ENCODE measurements at places on chromosomes 16 and 17.

DNA sequence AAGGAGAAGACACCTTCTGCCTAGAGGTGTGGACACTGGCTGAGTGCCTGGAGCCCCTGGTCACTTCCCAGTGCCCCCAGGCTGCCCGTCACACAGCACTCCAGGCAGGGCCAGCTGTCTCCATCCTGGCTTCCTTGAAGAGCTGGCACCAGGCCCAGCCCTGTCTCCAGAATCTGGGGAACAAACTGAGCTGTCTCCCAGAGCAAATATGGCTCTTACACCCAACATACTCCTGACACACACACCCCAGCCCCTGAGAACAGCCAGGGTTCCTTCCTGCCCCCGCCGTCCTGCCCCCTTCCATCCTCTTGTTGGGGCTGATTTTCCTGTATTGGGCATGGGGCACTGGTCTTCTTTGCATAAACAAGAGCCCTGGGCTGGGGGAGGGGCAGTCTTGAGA is 9.1 kb downstream of the NHERF1 start:
- DNase-seq: no peak

GRCh38 chr16:4972938-4973587 is 14.9 kb downstream of the SEC14L5 start:
- no peak for DNase-seq

DNA sequence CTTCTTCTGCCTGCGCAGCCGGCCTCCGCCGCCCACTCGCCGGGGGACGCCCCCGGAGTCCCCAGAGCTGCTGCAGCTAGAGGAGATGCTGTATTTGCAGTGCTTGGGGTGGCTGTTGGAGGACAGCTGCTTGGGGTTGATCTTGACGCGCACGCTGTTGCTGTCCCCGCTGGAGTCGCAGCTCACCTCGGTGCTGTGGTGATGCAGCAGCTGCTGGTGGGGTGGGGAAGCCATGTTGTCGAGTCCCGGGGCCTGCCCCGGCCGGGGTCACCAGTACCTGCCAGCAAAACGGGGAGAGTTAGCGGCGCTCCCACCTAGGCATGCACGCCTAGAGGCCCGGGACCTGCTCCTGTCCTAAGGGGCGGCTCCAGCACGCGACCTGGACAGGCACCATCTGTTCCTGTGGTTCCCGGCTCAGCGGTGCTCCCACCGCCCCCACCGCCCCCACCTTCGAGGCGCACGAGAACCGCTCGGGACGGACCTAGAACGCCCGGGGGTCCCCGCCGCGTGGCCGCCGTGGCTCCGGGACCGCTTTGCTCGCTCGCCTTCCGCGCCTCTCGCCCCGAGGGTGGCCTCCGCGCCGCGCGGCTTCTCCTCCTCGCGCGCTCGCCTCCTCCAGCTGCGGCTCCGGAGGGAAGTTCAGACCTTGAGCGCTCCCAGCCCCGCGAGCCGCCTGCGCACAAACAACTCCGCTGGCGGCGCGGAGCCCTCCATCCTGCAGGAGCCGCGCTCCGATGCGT is 863 bp downstream of the ADCY9 start:
- DNase-seq: peak; percentile 25

- peak; percentile 86 for DNase-seq
Measured at GRCh38 chr16:30472328-30472942, at the start of gene ITGAL. ITGAL (plus strand) TSS chr16:30472742; CDS start chr16:30472838, 96 bp downstream.

- DNase-seq: no peak
Measured at GRCh38 chr17:79465011-79465680, 145.7 kb downstream of the RBFOX3 start.

DNA sequence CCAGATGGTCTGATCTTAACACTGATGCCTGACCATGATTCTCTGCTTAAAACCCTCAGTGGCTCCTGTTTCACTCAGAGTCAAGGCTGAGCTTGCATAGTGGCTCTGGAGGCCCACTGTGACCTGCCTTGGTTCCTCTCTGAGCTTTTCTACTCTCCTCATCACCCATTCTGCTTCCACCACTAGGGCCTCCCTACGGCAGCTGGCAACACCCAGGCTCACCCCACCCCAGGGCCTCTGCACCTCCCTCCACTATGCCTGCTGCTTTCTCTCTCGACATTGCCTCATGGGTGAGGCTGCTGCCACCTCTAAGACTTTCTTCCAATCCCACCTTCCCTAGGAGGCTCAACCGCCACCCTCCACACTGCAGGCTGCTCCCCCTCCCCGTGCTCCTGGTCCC is 127.6 kb downstream of the IRX3 start:
- no peak for DNase-seq

DNA sequence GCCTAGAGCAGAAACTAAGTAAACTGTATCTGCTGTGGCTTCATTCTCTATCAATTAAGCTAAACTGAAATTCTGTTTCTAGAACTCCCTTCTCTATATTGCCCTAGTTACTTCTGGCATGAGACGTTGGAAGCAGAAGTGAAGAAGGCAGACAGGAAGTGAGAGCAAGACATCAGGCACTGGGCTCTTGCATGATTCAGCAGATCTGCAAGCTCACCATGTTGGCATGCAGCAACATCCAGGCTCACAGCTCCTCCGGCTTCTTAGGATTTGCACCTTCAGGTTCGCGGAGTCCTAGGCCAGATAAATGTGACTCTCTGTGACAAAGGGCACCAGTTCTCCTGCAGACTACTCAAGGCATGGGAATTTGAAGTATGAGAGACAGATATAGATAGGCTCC is 148.3 kb downstream of the CDH8 start:
- no peak for DNase-seq

- no peak for DNase-seq
Measured at GRCh38 chr17:47207143-47208067, 1.7 kb upstream of the MYL4 start.

DNA sequence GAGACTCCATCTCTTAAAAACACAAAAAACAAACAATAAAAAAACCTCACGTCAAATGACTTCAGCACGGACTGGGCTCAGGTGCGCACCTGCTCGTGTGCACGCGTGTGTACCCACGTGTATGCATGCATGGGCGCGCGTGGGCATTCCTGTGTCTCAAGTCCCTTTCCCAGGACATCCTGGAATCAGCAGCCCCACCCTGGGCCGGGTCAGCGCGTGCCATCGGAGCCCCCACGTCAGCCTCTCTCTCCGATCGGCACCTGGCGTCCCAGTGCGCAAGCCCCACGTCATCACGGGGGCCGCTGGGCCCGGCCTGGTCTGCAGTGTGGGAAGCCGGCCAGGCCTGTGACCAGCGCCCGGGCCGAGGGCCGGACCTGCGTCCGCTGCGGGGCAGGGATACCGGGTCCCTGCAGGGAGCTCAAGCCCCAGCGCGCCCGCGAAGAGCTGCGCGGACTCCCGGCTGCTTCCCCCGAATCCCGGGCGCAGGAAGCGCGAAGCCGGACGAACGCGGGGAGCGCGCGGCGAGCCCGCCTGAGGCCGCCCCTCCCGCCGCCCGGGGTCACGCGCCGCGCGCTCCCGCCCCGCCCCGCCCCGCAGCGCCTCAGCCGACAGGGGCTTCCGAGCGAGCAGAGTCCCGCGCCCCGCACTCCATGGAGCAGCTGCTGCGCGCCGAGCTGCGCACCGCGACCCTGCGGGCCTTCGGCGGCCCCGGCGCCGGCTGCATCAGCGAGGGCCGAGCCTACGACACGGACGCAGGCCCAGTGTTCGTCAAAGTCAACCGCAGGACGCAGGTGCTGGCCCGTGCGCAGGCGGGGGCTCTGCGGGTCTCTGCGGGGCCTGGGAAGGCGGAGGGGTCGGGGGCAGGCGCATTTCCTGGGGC is at the start of gene FN3K:
FN3K (plus strand) TSS at position 629 of the 880 bp plus-strand sequence; CDS start at position 651, 22 bp downstream.
- DNase-seq: no peak

GRCh38 chr16:65119901-65120401 is 1.9 kb downstream of the CDH11 start:
- DNase-seq: no peak

DNA sequence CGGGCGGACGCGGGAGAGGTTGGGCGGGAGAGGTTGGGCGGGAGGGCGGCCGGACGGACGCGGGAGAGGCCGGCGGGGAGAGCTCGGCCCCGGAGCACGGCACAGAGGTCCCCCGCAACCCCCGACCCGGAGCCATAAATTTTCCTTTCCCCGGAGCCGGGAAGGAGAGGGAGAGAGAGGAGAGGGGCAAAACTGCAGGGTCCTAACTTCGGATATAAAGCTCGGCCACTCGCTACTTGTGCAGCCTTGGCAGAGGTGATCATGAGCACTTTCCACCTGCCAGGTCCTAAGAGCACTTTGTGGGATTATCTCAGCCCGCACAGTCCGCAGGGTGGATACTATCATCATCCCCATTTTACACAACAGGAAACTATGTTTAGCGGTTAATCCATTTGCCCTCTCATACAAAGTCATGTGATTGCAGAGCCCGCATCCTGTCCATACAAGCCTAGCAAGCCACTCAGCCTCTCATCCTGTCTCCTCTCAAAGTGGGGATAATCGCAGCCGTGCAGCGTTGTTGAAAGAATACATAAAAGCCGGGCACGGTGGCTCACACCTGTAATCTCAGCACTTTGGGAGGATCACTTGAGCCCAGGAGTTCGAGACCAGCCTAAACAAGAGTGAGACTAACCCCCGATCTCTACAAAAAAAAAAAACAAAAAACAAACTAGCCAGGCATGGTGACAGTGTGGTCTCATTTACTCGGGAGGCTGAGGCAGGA is 780 bp upstream of the DCAKD start:
- DNase-seq: peak; percentile 56

DNA sequence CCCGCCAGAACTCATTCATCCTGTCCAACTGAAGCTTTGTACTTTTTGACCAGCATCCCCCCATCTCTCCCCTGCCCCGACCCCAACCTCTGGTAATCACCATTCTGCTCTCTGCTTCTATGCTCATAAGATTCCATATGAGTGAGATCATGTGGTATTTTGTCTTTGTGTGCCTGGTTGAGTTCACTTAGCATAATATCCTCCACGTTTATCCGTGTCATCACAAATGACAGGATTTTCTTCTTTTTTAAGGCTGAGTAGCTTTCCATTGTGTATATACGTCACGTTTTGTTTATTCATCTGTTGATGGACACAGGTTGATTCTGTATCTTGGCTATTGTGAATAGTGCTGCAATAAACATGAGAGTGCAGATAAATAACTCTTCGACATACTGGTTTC is 278.9 kb downstream of the SNX29 start:
- no peak for DNase-seq

GRCh38 chr16:86294535-86295196 is 215.7 kb upstream of the FOXF1 start:
- DNase-seq: no peak

DNA sequence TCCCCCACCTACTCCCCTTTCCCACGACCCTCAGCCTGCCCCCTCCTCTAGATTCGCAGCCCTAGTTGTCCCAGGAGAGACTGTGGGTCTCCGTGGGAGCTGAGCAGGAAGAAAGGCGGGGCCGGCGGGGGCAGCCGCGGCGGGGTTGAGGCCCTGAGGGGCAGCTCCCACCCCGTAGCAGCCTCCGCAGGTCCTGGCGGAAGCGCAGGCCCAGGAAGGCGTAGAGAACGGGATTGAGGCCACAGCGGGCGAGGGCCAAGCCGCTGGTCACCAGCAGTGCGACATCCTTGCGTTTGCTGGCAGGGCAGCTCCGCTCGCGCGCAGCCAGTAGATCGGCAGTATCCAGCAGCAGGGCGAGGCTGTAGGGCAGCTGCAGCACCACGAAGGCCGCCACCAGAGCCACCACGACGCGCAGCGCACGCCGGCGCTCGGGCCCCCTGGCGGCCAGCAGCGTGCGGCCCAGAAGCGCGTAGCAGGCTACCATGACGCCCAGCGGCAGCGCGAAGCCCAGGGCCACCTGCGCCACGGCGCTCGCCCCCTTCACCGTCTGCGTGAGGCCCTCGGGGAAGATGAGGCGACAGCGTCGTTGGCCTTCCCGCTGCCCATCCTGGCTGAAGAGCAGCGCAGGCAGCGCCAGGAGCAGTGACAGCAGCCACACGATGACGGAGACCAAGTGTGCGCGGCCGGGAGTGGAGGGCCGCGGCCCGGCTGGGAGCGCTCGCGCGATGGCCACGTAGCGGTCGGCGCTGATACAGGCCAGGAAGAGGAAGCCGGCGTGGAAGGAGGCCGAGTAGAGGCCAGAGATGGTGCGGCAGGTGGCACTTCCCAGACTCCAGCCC is 1.9 kb downstream of the CCR10 start:
- peak; percentile 77 for DNase-seq

Measured in T-helper 2 cell treated with Interferon-gamma antibody and Interleukin-4, amounts not matched to agents 5 μg/mL and 100 μg/mL, for 36 hours (primary cell).